ENCODE measurements at places on chromosomes 7 and 10.

- DNase-seq: no peak
Observed at GRCh38 chr10:88803641-88804040, 1.1 kb downstream of the LIPM start.

DNA sequence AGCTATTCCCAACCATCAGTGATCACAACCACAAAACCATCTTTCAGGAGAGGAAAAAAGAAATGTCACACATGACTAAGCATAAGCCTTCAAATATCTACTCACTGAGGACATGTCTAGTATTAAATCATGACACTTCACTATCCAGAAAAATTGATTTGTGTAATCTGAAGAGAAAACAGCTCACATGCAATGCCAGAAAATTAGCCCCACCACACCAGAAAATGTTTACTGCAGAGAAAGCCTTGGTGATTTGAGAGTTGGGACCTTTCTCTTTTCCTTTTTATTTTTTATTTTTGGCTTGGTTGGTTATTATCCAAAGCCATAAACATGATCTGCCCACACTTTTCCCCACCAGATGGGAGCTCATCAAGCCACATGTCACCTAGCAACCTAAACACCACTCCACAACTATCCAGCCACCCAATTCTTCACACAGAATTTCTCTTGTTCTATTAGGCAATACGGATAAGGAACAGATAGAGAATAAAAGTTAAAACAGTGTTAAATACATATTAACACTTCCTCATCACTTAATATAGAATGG is 3.1 kb downstream of the PARD3 start:
- no peak for DNase-seq

DNA sequence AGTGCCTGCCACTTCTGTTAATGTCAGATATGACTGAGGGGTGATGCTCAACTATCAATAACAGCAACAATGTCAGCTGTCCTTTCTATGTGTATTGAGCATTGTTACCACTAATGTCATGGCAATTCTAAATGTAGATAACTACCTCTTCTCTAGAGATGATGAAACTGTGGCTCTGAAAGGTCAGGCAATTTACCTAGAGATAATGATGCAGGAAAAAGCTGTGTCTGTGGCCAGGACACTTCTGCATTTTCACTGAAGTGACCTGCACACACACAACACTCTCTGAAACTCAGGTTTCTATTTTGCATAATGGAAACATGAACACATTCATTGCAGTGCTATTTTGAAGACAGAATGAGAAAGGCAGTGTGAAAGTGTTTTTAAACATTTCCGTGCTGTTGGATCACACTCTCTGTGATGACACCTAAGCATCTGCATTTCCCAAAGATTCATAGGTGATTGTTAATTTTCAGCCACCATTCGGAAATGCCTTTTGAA is 148.2 kb downstream of the KCND2 start:
- DNase-seq: no peak

- no peak for DNase-seq
Observed at GRCh38 chr10:131838966-131839742, 61.7 kb upstream of the PPP2R2D start.

DNA sequence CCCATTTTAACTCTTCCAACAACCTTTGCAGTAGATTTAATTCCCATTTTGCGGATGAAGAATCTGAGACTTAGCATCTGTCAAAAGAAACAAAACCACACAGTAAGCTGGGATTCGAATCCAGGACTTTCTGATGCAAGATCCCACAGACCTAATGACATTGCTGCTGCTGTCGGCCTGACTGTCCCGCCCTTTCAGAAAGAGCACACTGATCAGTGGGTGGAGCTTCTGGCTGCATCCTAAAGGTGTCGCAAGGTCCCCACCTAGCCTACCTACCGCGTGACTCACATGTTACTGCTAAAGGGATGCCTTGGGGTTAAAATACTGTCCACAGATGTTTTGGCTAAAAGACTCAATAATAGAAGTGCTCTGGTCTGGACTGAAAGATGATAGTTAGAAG is 134.7 kb downstream of the EMX2 start:
- DNase-seq: no peak

- no peak for DNase-seq
Observed at GRCh38 chr10:76202777-76203176, 771.4 kb downstream of the LRMDA start.

- no peak for DNase-seq
Observed at GRCh38 chr10:12466704-12467305, 117.5 kb downstream of the CAMK1D start.

- no peak for DNase-seq
Observed at GRCh38 chr7:125355899-125356298, 426.3 kb upstream of the POT1 start.

DNA sequence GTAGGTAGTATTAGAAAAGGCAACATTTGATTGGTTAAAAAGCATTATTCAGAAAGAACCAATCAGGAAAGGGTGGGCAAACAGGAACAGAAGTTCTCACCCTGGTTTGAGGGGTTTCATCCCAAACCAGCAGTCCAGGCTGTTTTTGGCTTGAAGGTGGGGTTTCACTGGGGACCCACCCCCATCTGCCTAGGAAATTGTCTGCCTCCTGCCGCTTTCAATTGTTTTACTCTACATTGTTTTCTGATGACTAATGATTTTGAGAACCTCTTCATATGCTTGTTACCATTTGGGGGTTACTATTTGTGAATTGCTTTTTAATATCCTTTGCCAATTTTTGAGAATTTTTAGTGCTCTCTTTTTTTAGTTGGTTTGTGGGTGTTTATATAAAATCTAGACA is 3.3 kb upstream of the PCBD1 start:
- DNase-seq: no peak

DNA sequence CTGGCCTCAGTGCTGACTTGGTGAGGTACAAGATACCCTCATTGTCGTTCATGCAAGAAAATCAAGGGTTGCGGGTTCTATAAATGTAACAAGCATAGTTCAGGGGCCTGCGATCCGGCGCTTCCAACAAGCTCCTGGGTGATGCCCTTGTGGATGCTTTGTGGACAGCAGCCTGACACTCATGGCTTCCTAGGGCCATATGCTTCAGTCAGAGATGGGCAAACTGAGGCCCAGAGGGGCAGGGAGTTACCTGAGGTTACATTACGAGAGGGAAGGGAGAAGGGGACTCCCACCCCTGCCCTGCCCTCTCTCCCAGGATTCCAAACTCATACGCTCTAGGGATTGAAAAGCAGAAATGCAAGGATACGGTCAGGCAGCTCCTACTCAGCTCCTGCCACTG is 296.3 kb upstream of the ZMIZ1 start:
- DNase-seq: no peak

DNA sequence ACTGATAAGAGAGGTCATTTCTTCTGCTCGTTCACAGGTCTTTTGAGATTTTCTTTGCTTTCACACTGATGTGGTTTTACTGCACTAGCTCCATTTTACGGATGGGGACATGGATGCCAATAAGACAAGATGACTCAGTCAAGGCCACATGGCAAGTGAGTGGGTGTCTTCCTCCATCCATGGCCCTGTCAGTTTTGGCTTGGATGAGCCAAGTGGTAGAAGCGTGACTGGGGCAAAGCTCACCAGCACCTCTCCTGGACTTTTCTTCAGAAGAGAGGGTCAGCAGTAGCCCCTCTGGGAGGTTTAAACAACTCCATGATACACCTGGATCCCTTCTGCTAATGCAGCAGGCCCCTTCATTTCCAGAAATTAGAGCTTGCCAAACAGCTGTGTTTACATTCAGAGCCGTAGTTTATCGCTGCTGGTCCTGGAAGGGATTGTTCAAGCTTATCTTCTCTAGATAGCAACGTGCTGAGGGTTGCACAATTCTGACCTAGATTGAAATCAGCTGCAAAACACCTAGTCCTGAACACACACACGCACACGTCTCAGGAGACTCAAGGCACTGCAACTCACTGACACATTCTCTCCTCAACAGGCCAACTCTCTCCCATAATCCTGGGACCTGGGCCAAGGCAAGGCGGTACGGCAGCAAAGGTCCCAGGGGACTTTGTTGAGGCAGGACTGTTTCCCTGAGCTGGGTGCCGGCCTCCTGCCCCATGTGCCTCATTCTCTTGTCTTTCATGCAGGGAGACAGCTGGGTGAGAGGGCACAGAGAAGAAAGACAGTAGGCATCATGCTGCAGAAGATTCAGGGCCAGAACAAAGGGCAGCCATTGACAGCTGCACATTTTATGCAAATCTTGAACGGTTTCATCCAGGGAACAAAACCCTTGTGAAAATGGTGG is 14.2 kb upstream of the PDCD4 start:
- peak; percentile 98 for DNase-seq

DNA sequence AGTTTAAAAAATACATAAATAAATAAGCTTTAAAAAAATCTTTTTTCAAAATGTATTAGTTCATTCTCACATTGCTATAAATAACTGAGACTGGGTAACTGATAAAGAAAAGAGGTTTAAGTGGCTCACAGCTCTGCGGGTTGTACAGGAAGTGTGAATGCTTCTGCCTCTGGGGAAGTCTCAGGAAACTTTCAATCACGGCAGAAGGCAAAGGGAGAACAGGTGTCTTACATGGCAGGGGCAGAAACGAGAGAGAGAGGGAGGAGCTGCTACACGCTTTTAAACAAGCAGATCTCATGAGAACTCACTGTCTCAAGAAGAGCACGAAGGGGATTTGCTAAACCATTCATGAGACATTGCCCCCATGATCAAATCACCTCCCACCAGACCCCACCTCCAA is 114.6 kb downstream of the DNAJC1 start:
- peak; percentile 16 for DNase-seq

- DNase-seq: no peak
Observed at GRCh38 chr7:56287429-56288138, 171.4 kb upstream of the NUPR2 start.

GRCh38 chr10:1384026-1384425 is 327.8 kb downstream of the WDR37 start:
- DNase-seq: no peak

GRCh38 chr10:102046095-102046494 is 9.9 kb downstream of the ARMH3 start:
- DNase-seq: no peak

DNA sequence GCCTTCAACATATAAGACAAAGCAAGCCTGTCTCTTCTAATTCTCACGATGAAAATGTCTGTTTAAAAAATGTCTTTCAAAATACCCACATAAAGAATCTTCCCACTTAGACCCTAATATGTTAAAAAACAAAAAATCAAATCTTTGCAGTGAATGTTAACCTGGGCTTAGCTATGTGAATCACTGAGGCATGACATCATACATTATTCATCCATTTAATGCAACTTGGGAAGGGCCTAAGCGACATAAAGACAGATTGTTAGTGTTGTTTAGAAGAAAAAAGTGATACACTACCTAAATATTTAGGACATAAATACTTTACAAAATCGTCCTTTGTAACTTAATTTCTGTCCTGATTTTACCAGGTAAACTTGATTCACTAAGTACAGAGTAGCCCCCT is 648.5 kb upstream of the NRP1 start:
- DNase-seq: no peak

DNA sequence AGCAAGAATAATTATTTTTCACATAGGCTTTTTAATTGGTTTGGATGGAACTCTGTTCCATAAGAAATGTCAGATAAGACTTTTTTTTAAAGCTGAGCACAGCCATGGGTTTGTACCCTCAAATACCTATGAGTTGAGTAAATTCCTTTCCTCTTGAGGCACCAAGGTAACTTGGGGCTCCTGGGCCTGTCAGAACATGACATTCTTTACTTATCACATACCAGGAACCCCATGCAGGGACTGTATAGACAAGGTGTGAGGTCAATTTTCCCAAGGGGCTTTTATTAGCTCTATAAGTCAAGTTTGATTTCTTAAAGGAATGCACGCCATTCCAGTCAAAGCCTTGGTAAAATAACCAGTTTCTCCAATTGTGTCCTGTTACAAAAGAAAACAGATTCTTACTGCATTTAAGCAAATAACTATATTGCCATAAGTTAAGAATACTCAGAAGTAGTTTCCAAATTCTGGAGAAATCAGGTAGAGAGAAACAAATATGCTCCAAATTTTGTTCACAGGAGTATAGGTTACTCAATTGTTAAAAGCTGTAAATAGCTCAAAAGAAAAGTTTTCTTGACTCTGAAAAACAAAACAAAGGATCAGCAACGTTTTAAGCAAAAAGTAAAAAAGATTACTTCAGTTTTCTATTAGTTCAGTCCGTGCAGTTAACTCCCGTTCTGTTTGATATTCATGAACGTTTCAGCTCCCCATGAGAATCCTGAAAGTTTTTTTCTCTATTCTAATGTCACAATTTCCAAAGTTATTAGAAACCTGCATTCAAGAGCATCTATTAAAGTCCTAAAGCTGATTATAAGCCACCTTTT is 167.5 kb upstream of the NAMPT start:
- no peak for DNase-seq

DNA sequence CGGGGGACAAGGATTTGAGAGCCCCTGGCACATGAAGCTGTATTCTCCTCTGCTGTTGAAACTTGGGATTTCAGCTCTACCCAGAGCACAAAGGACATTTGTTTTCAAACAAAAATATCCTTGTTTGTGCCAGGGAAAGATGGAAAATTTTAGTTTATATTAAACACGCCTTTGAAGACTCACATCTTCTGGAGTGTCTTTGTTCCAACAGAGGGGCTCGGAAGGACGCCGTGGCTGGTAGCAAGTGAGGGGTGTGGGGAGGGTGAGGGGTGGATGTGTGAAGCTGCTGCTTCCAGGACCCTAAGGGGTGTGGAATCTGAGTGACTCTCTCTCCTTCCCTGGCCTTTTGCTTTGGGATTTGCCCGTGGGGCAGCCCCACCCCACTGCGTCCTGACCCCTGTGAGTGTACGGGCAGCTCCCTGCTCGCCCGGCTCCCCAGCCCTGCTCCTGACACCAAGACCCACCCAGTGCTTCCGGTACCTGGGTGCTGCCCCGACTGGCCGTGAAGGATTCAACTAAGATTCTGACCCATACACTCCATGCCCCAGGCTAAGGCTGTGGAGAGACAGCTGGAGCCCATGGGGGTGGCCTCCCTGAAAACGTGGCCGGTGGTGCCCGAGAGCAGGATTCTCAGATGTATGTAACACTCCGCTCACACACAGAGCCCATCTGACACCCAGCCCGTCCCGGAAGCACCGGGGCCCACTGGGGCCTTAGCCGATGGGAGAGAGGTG is 59.6 kb downstream of the ZRANB1 start:
- no peak for DNase-seq

DNA sequence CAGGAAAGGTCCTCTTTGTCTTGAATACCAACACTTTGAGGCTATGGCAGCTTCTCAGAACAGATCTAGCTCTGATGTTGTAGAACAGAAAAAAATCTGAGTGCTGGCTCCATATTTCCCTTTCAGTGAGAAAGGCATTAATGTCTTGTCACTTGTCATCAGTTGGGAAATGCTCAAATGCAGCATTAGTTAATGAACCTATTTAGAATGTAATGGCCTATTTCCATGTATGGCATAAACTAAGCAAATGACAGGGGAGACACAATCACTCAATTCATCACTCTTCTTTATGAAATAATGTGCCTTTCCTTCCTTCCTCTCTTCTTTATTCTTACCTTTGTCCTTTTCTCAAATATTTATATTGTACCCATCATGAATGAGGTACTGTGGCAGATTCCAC is 5.0 kb upstream of the STAMBPL1 start:
- DNase-seq: no peak

- no peak for DNase-seq
Observed at GRCh38 chr7:99143853-99144672, at the start of gene SMURF1. TSS of gene SMURF1 (minus strand) at chr7:99144108. CDS start at chr7:99143780, 328 bp downstream.

All from NCI-H1436 treated with DMSO at 0.1 percent for 48 hours (cell line).